Lower leg skin (tissue), 4 donors: ENCODE measurements at places on chromosomes 12 and 14.

DNA sequence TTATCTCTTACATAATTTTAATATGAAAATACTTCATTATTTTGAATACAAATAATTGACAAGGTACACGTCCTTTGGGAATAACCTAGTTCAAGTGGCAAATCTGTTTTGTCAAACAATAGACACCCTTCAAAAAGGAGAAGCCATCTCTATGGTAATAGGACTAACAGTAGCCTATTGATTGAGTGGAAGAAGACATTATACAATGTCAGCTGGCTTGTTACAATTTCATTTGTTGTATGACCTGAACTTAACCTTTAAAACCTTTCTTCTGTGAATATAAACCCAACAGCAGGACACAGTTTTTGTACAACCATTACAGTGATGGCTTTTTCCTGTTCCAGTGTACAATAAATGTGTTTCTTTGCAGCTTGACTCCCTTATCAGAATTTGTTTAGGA, 8.1 kb downstream of the TMEM260 start:
- no peak for DNase-seq

GRCh38 chr12:66379616-66380015, 77.3 kb downstream of the HELB start:
- no peak for DNase-seq

- no peak for DNase-seq
Observed at GRCh38 chr14:22564463-22564862, 24.6 kb downstream of the DAD1 start.

DNA sequence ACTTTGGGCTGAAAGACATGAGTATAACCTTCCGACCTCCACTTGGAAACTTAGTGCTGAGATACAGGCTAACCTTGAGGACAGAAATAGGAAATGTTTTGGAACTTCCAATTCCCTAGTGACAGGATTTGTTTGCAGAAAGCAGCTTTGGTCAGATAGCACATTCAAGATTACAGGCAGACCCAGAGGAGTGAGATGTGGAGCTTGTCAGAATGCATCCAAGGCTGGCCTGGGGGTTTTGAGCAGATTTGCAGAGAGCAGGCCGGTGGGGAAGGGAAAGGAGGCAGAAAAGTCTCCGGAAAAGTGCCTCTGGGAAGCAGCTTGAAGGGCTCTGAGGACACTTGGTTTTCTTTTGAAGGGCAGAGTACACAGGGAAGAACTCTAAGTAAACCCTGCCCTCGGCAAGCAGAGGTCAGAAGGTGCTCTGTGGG, 180.3 kb downstream of the ETV6 start:
- DNase-seq = no peak

DNA sequence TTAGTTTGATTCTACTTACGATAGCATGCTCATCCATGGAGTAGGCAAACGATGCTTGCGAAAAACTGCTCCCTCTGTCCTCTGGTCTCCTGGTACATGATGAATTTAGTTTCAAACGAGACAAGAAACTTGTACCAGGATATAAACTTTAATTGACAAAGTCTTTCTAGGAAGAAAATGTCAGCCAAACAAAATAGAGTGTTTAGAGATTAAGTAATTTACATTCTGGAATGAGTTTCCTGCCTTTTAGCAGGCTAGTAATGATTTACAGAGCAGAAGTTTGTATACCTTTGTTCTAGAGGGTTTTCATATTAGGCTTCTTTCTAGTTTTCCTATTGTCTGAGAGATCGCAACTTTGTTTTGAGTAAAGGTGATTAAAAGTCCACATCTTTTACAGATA, 206.9 kb downstream of the RPL10L start:
- DNase-seq = no peak

DNA sequence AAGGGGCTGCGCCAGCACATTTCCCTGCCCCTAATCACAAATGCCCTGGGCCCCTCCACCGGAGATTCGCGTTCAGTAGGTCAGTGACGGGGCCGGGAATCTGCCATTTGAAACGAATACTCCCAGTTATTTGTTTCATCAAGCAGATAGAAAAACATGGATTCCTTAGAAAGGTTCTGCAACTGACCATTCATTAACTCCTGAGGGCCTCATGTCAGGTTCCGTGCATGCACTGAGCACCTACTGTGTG, 25.6 kb upstream of the UBC start:
- no peak for DNase-seq

DNA sequence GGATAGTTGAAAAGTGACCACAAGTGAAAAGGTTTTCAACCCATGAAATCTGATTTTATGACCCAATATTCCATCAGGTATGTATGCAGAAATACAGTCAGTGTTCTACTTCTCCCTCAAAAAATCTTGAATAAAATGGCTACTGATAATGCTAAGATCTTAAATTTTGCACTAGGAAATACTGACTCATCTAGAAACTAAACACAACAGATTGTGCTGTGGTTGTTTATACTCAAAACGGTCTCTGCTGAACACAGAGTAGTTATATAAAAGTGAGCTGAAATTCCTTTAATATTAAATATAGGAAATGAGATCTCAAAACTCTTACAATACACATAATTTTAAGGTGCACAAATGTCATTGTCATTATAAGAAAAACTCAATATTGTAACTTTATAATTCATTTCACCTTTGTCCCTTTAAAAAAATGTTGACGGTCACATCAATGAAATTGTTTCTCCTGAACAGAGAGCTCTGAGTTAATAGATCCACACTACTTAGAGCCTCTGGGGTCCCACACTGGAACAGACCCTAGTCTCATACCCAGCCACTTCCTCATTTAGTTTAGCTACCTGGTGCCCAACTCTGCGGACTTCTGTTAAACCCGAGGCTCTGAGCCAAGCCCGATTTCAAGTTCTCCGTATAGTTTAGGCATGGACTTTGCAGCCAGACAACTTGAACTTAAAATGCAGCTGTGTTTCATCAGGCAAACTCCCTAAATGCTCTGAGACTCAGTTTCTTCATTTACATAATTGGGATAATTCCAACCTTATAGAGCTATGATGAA, 9.3 kb downstream of the COCH start:
- DNase-seq = no peak

DNA sequence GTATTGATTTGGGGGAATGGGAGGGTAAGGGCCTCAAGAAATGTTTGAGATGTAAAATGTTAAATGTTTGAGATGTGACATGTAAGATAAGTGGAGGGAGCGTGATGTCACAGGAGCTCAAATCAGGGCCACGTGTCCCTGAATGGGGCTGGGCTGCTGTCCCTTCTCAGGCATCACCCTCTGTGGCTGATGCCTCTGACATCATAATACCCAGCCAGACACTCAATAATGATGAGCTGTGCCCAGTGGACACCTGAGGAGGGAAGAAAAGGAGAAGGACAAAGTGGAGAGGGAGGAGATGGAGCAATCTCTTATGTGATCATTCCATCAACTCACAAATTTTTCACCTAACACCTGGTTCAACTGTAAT, 120.8 kb downstream of the SAMD4A start:
- no peak for DNase-seq

GRCh38 chr12:67501362-67501761, 147.2 kb upstream of the DYRK2 start:
- DNase-seq = no peak

DNA sequence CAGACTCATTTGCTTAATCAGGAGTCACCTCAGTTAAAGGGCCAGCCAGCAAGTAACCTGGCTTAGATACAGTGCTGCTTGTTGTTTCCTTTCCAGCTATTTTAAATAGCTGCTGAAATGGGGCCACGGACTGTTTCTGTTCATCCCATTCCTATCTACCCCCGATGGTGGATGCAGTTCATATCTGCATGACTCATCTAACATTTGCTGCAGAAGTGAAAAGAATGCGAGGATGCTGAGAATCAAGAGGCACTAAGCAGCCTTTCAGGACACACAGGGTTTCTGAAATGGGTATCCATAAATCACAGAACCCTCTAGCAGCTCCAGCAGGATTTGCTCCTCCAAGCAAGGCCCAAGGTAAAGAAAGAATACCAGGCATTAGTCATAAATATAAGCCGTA, 60.2 kb upstream of the RTRAF start:
- DNase-seq = no peak
